AG08395 (cell line): ENCODE measurements at places on chromosomes 16 and 17.

DNA sequence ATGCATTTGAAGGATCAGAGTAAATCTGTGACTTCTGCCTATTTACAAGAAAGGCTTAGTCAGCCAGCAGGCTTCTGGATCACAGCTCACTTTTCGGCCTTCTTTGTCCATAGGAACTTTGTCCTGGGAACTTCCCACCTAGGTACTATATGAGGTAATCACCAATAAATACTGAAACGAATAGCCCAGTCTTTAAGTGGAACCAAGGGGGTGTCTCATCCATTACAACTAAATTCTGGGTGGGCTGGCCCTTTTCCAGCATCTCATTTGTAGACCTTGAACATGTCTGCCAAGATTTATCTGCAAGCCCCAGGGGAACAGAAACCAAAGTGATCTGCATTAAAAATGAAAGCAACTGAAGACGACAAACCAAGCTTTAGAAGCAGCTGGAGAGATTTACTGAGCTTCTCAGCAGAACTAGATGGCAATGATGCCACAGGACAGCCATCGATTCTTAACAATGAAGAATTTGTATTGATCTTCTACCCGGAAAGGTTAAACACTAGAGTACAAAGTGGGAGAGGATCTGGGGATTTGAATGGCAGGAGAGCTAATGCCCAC lies 55.5 kb downstream of the SNX11 start:
- DNase-seq: no peak

- no peak for DNase-seq
These were observed 58.7 kb downstream of the COG7 start for GRCh38 chr16:23394141-23394831.

DNA sequence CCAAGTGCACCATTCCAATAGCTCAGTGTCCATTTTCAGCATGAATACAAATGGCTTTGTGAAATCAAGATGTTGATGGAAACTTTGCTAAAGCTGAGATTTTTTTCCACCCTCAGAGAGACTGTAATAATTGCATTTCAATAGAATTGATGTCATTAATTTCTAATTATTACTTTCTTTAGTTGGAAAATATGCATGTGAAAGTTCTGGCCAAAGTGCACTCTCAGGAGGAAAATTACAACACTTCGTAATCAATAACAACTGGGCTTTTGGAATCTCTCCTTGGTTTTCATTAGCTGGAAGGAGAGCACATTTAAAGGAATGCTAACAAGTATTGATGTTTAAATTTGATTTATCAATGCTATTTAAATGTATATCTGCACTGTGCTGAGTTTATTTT lies 529.5 kb upstream of the CDH8 start:
- DNase-seq: no peak

GRCh38 chr16:81651758-81652718 lies 127.1 kb upstream of the PLCG2 start:
- DNase-seq: no peak

DNA sequence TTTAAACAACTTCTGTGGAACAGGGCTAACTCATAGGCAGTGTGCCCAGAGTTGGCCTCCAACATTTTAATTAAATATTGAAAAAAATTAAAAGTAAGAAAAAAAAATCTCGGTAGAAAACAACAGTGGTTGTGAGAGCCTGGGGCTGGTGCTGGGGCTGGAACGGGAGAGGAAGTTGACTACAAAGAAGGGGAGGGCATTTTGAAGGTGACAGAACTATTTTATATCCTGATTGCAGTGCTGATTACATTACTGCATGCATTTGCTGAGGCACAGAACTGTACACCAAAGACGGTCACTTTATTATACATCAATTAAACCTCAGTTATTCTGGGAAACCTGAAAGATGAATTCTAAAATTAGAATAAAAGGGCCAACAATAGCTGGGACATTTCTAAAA lies 142.5 kb downstream of the PARN start:
- no peak for DNase-seq

DNA sequence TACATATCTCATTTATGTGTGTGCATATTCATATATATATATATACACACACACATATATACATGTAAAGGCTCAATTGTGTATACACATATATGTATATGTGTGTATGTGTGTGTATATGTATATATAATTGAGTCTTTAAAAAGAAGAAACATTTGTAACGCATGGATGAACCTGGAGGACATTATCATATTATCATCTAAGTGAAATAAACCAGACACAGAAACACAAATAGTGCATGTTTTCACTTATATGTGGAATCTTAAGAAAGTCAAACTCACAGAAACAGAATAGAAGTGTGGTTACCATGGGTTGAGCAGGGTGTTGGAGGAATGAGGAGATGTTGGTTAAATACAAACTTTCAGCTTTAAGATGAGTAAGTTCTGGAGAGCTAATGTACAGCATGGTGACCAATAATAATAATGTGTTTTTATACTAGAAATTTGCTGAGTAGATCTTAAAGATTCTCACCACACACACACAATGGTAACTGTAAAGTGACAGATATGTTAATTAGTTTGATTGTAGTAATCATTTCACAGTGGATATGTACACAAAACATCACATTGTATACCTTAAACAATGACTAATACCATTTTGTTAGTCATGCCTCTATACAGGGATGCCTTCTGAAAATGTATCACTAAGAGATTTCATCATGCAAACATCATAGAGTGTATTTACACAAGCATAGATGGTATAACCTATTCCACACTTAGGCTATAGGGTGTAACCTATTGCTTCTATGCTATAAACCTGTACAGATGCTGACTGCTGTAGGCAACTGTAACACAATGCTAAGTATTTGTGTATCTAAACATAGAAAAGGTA lies 132.6 kb upstream of the CACNG5 start:
- DNase-seq: no peak

DNA sequence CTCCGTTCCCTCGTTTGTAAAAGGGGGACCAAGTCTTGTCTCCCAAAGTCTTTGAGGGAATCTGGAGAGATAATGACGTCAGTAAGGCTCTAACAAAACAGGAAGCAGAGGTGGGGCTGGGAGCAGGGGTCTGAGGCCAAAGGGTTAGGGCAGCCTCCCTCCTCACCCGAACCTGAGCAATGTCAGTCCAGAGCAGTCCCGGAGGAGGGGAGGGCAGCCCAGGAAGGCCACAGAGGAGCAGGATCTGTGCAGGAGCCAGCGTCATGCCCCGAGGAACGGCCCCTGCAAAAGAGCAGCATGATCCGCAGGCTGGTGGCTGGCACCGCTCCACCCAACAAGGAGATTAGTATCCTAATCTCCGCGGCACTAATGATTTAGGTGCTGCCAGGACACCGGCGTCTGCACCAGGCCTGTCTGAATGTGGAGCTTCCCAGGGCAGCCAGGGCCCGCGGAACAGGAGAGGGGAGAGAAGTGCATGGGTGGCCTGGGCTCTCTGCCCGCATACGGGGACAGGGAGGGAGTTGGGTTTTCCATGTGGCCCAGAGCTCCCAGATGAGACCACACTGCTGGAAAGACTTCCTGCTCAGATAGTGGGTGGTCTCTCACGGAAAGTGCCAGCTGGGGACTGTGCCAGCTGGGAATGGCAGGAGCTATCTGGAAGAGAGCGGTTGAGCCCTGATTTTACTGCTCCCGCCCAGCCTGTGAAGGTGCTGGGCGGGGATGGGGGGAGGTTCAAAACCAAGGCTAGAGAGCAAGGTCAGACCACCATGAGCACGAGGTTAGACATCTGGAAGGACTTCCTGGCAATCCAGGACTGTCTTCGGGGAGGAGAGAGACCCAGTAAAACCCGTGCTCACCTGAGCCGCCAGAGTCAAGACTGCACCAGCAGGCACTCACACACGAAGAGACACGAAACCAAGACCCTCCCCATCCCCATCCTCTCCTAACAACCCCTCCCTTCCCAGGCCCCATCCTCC lies 11.0 kb upstream of the KRT17 start:
- DNase-seq: peak; percentile 32
